Activated CD4-positive, alpha-beta memory T cell treated with anti-CD3 and anti-CD28 coated beads for 36 hours (primary cell): ENCODE measurements at places on chromosomes 4 and X. TPM values are rescaled to one million over a fixed set of nuclear protein-coding genes. Genes with fewer than 3 reads are reported as not detected.

- peak; percentile 9 for DNase-seq
Measured at GRCh38 chrX:45232139-45232538, 31.5 kb upstream of the DIPK2B start.

DNA sequence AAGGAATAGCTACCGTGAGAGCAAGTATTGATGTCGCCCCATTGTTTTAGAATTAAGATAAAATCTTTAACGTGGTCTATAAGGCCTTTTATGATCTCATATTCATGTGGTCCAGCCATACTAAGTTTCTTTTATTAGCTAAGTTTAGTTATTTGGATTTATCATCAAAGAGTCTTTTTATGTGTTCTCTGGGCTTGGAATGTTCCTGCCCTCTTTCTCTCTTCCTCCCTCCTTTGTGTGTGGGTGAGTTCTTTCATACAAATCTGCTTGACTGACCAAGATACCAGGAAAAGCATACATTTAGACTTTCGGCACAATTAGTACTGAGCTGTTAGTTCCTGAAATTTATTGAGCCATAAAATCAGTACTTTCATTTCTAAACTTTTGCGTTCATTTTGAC is 11.3 kb downstream of the TDO2 start:
- DNase-seq, result no peak

DNA sequence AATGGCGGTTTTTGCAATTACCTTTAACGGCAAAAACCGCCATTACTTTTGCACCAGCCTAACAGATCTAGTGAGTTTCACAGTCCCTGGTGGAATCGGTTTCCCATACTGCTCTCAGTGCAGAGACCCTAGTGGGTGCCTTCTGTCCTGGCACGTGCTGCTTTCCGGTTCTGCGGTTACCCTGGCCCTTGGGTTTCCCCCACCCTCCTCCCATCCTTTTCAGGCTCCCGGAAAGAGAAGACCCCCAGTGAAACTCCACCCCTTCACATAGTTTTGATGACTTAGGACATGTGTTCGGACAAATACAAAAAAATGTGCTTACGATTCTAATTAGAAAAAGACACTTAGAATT is 36.9 kb downstream of the NLGN3 start:
- peak; percentile 69 for DNase-seq

GRCh38 chrX:77450996-77451395 is 3.8 kb downstream of the FGF16 start:
- no peak for DNase-seq

DNA sequence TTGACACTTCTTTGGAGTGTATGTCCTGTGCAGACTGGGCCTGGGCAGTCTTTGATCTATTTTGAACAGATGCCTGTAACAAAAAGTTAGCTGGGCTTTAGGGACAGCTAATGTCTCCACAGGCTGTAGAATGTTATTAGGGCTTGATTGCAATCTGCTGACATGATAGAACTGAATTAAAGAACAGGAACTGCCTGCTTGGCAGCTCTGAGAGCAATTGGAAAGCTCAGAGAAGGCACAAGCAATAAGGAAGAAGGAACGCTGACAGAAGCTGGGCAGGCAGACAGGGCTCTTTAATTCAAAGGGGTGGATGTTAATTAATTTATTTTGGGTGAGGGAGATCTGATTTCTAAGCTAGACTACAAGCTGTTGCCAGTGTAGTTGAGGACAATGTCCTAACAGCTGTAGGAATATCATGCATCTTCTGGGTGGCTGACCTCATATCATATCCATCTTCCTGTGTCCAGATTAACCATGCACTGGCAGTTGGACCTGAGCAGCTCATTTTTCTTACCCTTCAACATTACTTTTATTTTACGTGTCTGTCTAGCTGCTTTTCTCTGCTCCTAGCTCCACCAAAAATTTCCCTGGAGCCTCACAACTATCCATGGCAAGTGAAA is 20.7 kb upstream of the GRXCR1 start:
- no peak for DNase-seq

GRCh38 chrX:26651755-26652154 is 435.8 kb downstream of the MAGEB5 start:
- DNase-seq, result no peak

GRCh38 chr4:55277011-55277410 is 69.0 kb upstream of the SRD5A3 start:
- no peak for DNase-seq

- no peak for DNase-seq
Measured at GRCh38 chr4:94032754-94033153, 174.9 kb upstream of the SMARCAD1 start.

DNA sequence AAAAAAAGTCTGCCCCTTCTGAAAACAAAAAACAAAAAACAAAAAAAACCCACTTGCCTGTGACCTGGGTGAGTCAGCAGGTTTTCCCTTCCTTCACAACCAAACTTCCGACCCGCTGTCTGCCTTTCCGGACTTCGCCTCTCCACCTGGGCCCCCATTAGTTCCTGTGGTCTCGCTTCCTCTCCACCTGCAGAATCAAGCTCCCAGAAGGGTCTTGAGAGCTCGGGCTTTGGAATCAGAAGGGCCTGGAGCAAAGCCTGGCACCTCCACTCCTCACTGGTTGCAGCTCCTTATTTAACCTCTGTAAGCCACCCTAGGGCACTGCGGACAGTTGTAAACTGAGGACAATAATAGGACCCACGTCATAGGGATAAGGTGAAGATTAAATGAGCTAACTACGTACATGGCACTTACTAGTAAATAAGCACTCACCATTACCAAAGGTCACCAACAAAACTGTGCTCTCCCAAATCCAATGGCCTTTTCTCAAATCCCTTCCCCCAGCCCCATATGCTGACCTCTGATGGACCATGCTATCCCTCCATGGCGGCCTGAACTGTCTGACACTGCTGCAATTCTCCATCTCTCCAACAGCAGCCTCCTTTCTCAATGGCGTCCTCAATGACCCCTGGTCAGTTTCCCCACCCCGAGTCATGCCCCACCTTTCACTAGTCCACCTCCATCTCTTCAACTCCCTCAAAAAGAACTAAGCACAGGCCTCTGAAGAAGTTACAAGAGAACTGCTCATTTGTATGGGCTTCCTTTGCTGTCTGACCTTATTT is 64.2 kb downstream of the IRF2 start:
- DNase-seq, result peak; percentile 49

DNA sequence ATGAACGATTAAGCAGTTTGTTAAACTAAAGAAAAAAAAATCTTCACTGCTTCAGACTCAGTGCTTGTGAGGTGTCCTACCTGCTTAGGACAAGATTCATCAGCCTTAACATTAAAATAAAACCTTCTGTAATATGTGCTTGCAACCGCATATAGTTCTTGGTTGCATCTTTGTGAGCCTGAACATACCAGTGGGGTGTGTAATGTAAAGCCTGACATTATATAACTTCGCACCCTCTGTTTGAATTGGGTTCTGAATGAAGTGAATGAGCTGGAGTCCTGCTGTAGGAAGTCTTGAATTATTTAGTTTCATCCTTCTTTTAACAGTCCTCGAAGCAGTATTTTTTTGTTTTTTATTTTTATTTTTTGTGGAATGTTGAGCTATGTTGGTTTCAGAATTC is 3.1 kb downstream of the KDM6A start:
- DNase-seq, result no peak

GRCh38 chrX:50813843-50814661 is at the start of gene SHROOM4:
SHROOM4 (minus strand) TSS chrX:50814194; CDS start chrX:50814018, 176 bp downstream.
- no peak for DNase-seq

DNA sequence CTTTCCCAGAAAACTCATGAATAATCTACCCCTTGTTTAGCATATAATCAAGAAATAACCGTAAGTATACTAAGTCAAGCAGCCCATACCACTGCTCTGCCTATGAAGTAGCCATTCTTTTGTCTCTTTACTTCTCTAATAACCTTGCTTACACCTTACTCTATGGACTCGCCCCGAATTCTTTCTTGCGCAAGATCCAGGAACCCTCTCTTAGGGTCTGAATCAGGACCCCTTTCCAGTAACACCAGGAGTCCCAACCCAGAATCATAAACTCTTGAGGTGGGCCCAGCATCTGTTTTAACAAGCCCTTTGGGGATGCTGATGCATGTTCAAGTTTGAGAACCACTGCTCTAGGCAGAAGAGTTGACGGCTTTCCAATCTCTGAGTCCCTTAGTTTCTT is 119.6 kb downstream of the BEND2 start:
- no peak for DNase-seq

GRCh38 chr4:88033309-88033708 is 25.9 kb downstream of the PKD2 start:
- peak; percentile 26 for DNase-seq

GRCh38 chrX:130539721-130540321 is 138.0 kb downstream of the RBMX2 start:
- DNase-seq, result peak; percentile 55

GRCh38 chr4:76951672-76952010 is 2.1 kb downstream of the SEPTIN11 start:
- DNase-seq, result no peak

GRCh38 chr4:31171362-31171761 is 451.2 kb downstream of the PCDH7 start:
- DNase-seq, result no peak

DNA sequence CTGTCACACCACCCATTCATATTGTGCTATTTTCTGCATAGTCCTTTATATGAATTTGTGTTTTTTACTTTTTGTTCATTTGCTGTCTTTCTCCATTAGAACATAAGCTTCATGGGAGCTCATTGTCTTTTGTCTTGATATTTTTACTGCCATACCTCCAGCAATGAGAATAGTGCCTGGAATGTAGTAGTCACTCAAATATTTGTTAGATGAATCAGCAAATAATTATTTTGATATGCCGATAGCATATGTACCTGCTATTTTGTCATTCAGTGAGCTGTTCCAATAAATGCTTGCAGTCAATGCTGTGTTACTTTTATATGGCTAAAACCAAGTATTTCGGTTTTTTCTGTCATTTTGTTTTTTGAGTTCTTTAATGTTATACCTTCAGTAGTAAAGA is 43.5 kb upstream of the SLC25A31 start:
- no peak for DNase-seq

- DNase-seq, result no peak
Measured at GRCh38 chr4:54004463-54004862, 59.9 kb downstream of the CHIC2 start.

DNA sequence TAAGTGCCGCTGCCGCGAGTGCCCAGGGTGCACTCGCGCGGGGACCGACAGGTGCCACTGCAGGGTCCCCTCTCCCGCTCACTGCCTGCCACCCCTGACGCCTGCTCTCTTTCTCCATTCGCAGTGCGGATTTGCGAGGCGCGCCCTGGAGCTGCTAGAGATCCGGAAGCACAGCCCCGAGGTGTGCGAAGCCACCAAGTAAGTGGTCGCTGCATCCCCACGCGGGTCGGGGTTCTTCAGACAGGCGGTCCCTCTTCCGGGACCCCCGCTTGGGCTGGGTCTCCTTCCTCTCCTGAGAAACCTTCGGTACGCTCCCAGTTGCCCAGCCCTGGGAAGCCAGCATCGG is 547 bp downstream of the GUCY1A1 start:
- peak; percentile 10 for DNase-seq

- DNase-seq, result no peak
Measured at GRCh38 chr4:62455871-62456270, 1255.7 kb downstream of the ADGRL3 start.

DNA sequence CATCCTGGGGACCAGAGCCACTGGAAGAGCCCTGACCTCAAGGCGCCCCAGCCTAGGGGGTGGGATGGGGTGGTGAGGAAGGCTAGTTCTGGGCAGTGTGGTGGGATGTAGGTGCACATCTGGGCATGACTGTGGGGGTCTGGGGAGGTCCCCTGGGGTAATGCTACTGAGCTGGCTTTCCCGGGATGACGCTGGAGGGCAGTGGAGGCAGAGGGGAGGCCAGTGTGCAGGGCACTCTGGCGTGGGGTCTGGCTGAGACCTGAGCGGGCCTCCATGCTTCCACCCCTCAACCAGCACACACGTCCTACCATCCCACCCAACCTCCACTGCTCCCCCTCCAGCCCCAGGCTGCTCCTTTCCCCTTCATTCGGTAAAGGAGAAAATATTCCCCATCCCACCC is 4.8 kb upstream of the SH3BP2 start:
- DNase-seq, result no peak

- no peak for DNase-seq
Measured at GRCh38 chr4:184591070-184591677, 58.1 kb downstream of the CASP3 start.

DNA sequence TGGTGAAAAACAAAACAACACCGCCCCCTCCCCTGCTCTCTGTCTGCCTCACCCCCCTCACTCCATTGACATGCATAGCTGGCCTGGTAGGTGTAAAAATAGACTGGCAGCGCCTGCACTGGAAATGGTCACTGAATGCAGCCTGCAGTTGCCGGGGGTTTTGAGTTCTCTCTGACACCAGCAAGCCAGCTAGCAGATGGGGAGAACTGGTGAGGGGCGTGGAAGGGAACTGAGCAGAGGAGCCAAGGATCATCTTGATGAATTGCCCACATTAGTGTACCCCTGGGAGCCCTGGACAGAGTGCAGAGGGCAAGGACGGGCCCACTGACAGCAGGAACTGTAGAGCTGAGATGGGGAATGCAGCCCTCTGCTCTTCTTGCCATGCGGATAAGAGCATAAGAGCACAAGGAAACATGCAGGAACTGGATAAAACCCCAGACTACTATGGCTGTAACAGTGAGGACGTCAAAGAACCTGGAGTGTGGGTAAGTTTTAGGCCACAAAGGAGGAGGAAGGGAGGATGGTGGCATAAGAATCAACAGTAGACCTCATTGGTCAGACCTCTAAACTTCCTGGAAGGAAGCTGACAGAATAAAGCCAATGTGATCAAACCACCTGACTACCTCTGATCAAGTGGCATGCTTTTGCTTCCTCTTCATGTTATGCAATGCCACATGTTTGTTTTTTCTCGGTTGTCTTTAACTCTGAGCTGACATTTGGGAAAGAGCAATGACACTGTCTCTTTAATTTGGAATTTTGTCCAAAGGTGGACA is 96.3 kb downstream of the ANK2 start:
- DNase-seq, result no peak

DNA sequence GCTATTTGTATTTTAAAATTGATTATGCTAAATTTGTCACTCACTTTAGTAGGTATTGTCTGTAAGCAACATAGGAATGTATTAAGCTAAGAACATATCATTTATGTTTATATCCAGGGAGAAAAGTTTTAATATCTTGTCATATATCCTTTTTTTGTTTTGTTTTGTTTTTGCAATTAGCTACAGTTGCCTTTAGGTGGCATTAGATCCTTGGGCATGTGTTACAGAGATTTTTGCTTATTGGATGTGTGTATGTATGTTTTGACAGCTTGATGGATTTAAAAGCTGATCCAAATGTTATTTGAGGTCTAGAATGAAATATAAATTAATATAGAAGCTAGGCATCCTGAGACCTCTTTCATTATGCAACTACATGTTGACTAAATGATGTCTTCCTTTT is 36.1 kb upstream of the OTUD4 start:
- no peak for DNase-seq

TCEAL7 gene
- total RNA-seq, result not detected

GAGE12H gene
- total RNA-seq, result not detected

RAB33A gene
- total RNA-seq, result 29.6 TPM

AMMECR1 gene
- total RNA-seq, result 8.0 TPM

TMEM31 gene
- total RNA-seq, result 0.52 TPM

SPANXA1 gene
- total RNA-seq, result not detected

SSX1 gene
- not detected for total RNA-seq

TMEM271 gene
- not detected for total RNA-seq

SFRP2 gene
- total RNA-seq, result not detected

RNF212 gene
- total RNA-seq, result 0.87 TPM

RBM46 gene
- not detected for total RNA-seq

MCUB gene
- 76.7 TPM for total RNA-seq

LRRC66 gene
- total RNA-seq, result 0.19 TPM

TEX11 gene
- not detected for total RNA-seq

NWD2 gene
- total RNA-seq, result not detected

PLP1 gene
- not detected for total RNA-seq

POU3F4 gene
- total RNA-seq, result not detected

EDA2R gene
- 1.3 TPM for total RNA-seq

TAF7L gene
- not detected for total RNA-seq

NOX1 gene
- total RNA-seq, result not detected
